Esophagus muscularis mucosa (tissue), 4 donors: ENCODE measurements at places on chromosomes 1 and 21. TPM values are rescaled to one million over a fixed set of nuclear protein-coding genes. Genes with fewer than 3 reads are reported as not detected.

GRCh38 chr1:102085896-102086295 lies 89.2 kb upstream of the OLFM3 start:
- H3K27ac ChIP-seq, result no peak overlapping the region
- H3K4me3 ChIP-seq, result no peak overlapping the region
- H3K4me1 ChIP-seq, result no peaks in the 10 kb centered on the region
- H3K36me3 ChIP-seq, result no peaks in the 10 kb centered on the region
- no peak for DNase-seq

- no peak for DNase-seq
- peaks cover 39% of the 10 kb centered on the region for H3K4me1 ChIP-seq
- H3K27me3 ChIP-seq, result no peaks in the 10 kb centered on the region
- peak overlapping the region; percentile 71 for H3K27ac ChIP-seq
- H3K4me3 ChIP-seq, result no peak overlapping the region
These were observed 1.1 kb upstream of the MARCKSL1 start for GRCh38 chr1:32336963-32337675.

- H3K27ac ChIP-seq, result peak overlapping the region; percentile 52
- H3K36me3 ChIP-seq, result no peaks in the 10 kb centered on the region
- peaks cover 39% of the 10 kb centered on the region for H3K4me1 ChIP-seq
These were observed 6.5 kb upstream of the GLRX2 start for GRCh38 chr1:193111641-193112090.

DNA sequence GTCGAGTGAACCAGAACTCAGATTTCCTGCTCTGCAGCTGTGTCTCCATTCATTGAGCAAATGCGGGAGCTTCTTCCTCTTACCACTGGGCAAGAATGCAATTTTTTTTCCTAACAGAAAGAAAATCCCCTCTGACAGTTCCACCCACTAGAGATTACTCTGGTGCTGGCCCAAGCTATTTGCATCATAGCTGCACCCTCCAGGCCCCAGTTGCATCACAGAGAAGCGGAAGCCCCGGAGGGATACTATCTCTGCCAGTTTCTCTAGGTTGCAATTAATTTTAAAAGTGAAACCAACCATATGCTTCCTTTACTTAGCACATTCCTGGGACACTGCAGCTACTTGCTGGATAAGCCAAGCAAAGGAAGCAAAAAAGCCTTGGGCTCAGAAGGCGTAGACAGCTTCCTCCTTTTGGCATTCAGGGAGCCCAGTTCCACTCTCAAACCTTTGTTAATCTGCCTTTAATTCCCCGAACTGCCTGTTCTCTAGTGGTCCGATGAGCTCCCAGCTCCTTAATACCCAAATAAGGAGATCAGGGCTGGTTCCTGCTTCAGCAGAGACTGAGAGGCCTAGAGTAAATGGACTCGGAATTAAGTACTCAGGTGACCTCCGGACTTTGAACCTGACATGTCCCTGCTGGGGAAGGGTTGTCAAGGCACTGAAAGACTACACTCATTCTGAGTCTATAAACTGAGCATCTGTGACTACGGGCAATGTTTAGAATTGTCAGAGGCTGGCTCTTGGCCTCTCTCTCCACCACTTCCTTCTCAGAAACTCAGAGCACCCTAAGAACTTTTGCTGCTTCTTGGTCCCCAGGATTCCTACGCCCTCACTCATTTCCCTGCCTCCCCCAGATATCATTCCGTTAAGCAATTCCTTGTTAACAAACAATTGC lies 72.5 kb upstream of the TNFSF18 start:
- H3K4me1 ChIP-seq, result peaks cover 24% of the 10 kb centered on the region
- H3K36me3 ChIP-seq, result no peaks in the 10 kb centered on the region
- H3K4me3 ChIP-seq, result peak overlapping the region; percentile 52

DNA sequence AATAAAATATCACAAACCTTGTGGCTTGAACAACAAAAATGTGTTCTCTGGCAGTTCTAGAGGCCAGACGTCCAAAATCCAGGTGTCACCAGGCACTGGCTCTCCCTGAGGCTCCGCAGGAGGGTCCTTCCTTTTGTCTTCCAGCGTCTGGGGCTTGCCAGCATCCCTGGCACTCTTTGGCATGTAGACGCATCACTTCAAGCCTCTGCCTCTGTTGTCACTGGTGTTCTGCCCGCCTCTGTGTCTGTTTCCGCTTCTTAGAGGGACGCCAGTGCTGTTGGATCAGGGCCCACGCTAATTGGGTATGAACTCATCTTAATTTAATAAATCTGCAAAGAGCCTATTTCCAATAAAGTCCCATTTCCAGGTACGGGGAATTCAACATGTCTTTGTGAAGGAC lies 273.7 kb upstream of the C1orf174 start:
- no peaks in the 10 kb centered on the region for H3K4me1 ChIP-seq

GRCh38 chr1:160460683-160461287 lies 60.4 kb downstream of the VANGL2 start:
- no peaks in the 10 kb centered on the region for H3K4me1 ChIP-seq
- no peaks in the 10 kb centered on the region for H3K36me3 ChIP-seq
- no peak overlapping the region for H3K27ac ChIP-seq
- no peak for DNase-seq

GRCh38 chr1:228180271-228180958 lies 14.8 kb downstream of the IBA57 start:
- no peak overlapping the region for H3K27ac ChIP-seq
- no peak overlapping the region for H3K4me3 ChIP-seq
- no peaks in the 10 kb centered on the region for H3K36me3 ChIP-seq
- DNase-seq, result no peak
- no peaks in the 10 kb centered on the region for H3K27me3 ChIP-seq
- H3K4me1 ChIP-seq, result no peaks in the 10 kb centered on the region

C1QC gene
- 190 TPM for total RNA-seq

CPT2 gene
- total RNA-seq, result 16.4 TPM
